ENCODE measurements at places on chromosomes 6 and 20. TPM values are rescaled to one million over a fixed set of nuclear protein-coding genes. Genes with fewer than 3 reads are reported as not detected.

MAP1LC3A gene
- 116 TPM for polyA plus RNA-seq

HLA-DRB5 gene
- 0.45 TPM for polyA plus RNA-seq

EDN1 gene
- polyA plus RNA-seq: 4.2 TPM

RNF39 gene
- polyA plus RNA-seq: not detected

WFDC9 gene
- not detected for polyA plus RNA-seq

TRMT11 gene
- 12.7 TPM for polyA plus RNA-seq

PTCRA gene
- polyA plus RNA-seq: not detected

CCM2L gene
- 10.3 TPM for polyA plus RNA-seq

RAET1E gene
- 0.41 TPM for polyA plus RNA-seq

BPHL gene
- 13.1 TPM for polyA plus RNA-seq

PARD6B gene
- polyA plus RNA-seq: 0.93 TPM

TTLL9 gene
- 0.14 TPM for polyA plus RNA-seq

CRIP3 gene
- polyA plus RNA-seq: 2.6 TPM

HINT3 gene
- 13.0 TPM for polyA plus RNA-seq

CLVS2 gene
- polyA plus RNA-seq: under 0.01 TPM

CEP85L gene
- polyA plus RNA-seq: 3.8 TPM

WFDC8 gene
- not detected for polyA plus RNA-seq

ENPP1 gene
- 1.2 TPM for polyA plus RNA-seq

LPA gene
- not detected for polyA plus RNA-seq

ASF1A gene
- 22.5 TPM for polyA plus RNA-seq

BMP6 gene
- 3.0 TPM for polyA plus RNA-seq

LCA5 gene
- polyA plus RNA-seq: 1.6 TPM

EFCAB8 gene
- not detected for polyA plus RNA-seq

C6orf15 gene
- polyA plus RNA-seq: not detected

WFDC13 gene
- not detected for polyA plus RNA-seq

GRM1 gene
- 0.02 TPM for polyA plus RNA-seq

PRSS35 gene
- 9.3 TPM for polyA plus RNA-seq

BPIFB1 gene
- polyA plus RNA-seq: not detected

CLPSL2 gene
- polyA plus RNA-seq: not detected

CDSN gene
- polyA plus RNA-seq: 0.11 TPM

UNC5CL gene
- 0.68 TPM for polyA plus RNA-seq

CAPN11 gene
- 0.27 TPM for polyA plus RNA-seq

CSE1L gene
- polyA plus RNA-seq: 24.6 TPM

KCTD20 gene
- polyA plus RNA-seq: 12.9 TPM

LRRC73 gene
- polyA plus RNA-seq: 1.1 TPM

C6orf132 gene
- polyA plus RNA-seq: 1.8 TPM

SIRPD gene
- not detected for polyA plus RNA-seq

ARID1B gene
- 18.3 TPM for polyA plus RNA-seq

NR2E1 gene
- polyA plus RNA-seq: not detected

ADA gene
- polyA plus RNA-seq: 12.4 TPM

SEMG1 gene
- not detected for polyA plus RNA-seq

STX11 gene
- polyA plus RNA-seq: 4.9 TPM

BPI gene
- polyA plus RNA-seq: 0.07 TPM

PIM1 gene
- polyA plus RNA-seq: 44.2 TPM

FNDC11 gene
- polyA plus RNA-seq: 0.14 TPM

GPLD1 gene
- 0.52 TPM for polyA plus RNA-seq

FNDC1 gene
- 0.07 TPM for polyA plus RNA-seq

DLL1 gene
- 25.8 TPM for polyA plus RNA-seq

LY6G5C gene
- 5.0 TPM for polyA plus RNA-seq

FAM50B gene
- 18.4 TPM for polyA plus RNA-seq

RFX6 gene
- not detected for polyA plus RNA-seq

LY6G6D gene
- not detected for polyA plus RNA-seq

RHAG gene
- 2.8 TPM for polyA plus RNA-seq

C2 gene
- 3.0 TPM for polyA plus RNA-seq

SPATA25 gene
- polyA plus RNA-seq: 1.7 TPM
